ENCODE measurements at places on chromosomes 6 and 20.

DNA sequence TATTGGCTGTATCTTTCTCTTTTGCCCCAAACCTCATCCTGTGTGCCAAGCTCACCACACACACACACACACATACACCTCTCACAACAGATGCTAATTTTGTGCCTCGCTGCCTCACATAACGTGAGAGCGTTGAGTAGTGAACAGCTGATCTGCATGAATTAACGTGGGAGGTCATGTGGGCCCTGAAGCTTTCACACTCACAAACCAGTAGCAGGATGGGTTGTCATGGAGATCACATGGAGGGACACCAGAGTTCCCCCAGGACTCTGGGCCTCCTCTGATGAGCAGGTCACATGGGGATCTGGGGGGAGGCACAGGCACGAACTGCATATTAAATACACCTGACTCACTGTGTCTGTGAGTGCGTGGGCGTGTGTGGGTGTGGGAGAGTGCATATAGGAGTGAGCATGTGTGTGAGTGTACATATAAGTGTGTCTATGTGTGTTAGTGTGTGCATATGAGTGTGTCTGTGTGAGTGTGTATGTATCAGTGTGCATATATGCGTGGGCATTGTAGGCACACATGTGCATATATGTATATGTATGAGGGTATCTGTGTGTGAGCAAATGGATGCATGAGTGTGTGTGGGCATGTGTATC lies 62.7 kb upstream of the SULF2 start:
- DNase-seq = no peak

DNA sequence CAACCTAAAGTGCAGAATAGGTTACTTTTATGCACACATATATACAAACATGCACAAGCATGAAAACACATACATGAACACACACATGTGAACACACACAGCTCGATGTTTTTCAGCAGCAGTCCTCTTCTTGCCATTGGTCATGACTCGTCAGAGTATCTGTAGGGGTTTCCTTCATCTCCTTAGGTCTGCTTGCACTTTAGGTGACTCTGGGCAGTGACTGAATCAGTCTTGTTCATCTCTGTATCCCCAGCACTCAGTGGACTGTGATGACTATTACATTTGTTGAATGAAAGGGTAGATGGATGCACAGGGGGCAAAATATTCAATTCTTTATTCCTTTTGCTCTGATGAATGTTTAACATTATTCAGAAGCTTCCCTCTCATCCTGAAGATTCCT lies 26.8 kb downstream of the CBLN4 start:
- DNase-seq = no peak

- DNase-seq = no peak
These were observed 37.6 kb downstream of the NCR2 start for GRCh38 chr6:41372832-41373626.

DNA sequence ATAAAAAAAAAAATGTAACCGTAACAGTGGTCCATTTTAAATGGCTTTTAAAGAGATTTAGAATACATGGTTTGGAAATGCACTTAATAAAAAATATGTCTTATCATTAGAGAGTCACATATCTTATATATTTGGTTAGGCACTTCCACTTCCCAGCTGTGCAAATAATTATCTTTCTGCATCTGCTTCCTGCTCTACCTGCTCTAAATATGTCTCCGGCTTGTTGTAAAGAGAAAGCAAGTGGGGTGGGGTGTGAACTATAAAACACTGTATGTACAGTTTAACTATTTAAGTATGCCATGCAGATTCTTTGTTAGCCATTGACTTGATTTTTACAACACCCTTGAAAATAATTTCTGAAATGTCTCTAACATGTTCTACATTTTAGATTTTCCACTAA lies 106.3 kb downstream of the NKAIN2 start:
- peak; percentile 32 for DNase-seq

- no peak for DNase-seq
These were observed 13.2 kb downstream of the DSP start for GRCh38 chr6:7554533-7555275.

DNA sequence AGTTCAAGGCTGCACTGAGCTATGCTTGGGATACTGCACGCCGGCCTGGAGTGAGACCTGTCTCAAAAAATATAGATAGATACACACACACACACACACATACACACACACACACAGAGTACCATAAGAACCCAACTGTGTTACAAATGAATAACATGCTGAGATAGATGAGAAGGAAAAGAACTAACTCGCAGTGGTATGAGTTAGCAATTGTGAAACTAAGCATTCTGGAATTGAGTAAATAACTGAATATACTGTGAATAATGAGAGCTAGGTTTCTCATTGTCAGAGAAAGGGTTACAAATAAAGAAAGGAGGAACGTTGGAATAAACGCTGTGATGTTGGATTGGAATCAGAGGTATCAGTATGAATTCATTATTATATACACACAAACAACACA lies 14.6 kb upstream of the FAXC start:
- DNase-seq = no peak

All from COR-L47 (cell line).